ENCODE measurements at places on chromosomes 5 and 9.

DNA sequence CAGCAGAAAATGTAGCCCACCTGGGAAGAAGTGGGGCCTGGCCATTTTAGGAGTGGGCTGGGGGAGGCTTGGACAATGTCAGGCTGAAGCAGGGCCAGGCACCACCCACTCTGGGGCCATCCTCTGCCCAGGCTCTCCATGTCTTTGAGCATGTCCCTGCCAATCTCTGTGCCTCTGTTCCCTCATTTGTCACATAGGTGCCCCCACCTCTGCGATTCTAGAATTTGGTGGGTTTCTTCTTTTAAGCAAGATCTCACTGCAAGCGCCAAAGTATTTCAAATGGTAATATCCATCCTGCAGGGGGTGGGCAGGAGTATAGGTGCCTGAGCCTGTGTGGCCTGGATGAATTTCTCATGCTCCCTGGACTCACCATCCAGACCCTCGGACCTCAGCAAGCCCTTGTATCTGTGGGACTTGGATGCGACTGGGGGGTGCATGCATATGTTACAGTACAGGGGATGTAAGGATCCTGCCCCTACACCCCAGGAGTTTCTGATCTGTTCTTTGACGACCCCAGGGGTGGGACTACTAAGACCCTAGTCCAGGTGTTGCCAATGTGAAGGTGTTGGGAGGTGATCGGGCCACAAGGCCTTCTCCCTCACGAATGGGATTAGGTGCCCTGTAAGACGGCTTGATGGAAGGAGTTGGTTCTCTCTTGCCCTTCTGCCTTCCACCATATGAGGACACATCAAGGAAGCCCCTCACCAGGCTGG, 4.3 kb downstream of the CD74 start:
- DNase-seq = no peak

GRCh38 chr5:71778678-71779276, 59.7 kb downstream of the CARTPT start:
- DNase-seq = no peak

DNA sequence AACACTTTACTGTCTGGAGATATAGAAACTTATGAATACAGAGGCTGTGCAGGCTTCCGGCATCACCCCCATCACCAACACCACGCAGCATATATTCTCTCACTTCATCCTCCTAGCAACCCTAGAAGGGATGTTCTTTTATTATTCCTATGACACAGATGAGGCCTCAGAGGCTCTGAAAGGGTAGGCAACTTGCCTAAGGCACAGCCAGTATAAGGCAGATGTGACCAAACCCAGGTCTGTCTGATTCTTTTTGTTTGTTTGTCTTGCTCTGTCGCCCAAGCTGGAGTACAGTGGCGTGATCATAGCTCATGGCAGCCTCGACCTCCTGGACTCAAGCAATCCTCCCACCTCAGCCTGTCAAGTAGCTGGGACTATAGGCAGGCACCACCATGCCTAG, 22.8 kb upstream of the CORO2A start:
- DNase-seq = no peak

- no peak for DNase-seq
Observed at GRCh38 chr9:21558615-21559401, 76.7 kb upstream of the IFNE start.

- DNase-seq = no peak
Observed at GRCh38 chr5:180649297-180650039, at the start of gene FLT4. FLT4 (minus strand) TSS chr5:180649600; CDS start chr5:180649545, 55 bp downstream.

DNA sequence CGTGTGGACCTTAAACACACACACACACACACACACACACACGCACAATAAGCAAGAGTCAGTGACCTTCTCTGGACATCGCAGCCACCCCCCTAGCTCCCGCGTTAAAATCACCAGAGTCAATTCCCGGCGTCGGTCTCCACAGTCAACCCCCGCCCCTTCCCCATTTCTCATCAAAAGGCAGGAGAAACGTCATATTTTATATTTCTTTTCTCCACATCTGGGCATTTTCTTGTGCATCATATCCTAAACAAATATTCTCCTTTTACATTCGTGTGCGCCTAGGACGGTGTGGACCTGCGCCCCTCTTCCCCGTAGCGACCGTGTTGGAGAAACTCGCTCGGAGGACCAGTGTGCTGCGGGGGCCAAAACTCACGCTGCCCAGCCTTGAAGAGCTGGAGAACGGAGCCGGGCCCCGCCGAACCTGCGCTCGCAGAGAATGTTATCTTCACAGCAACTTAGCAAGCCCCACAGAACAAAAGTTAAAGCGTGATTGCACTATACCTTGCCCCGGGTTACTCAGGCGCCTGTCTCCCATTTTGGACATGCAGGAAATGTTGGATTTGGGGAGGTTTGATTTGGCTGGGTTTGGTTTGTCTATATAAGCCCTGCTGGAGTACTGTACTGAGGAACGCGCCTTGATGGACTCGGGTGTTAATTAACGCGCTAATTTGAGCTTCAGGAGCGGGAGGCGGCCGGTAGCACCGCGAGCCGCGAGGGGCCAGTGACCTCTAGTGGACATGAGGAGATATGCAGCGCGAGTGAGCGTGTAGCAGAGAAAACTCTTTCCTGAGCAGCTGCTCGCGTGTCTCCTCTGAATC, 192.4 kb downstream of the MEF2C start:
- DNase-seq = peak; percentile 59

GRCh38 chr9:109487247-109487646, 10.9 kb downstream of the PTPN3 start:
- no peak for DNase-seq

DNA sequence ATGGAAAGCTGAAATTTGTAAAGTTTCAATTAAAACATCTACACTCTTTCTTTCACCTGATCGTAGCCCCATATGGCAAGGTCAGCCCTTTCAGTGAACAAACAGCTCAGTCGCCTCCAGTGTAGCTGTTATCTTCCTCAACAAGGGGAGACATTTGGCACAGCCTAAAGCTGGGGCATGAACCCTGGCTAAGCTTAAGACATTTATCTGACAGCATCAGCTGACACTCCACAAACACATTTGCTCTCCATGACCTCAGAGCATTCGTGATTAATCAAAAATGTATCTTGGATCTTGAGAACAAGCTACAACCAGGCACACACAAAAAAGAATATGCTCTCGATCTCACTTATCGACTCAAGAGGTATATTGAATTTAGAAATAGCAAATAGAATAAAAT, 67.3 kb downstream of the POU5F2 start:
- no peak for DNase-seq

- no peak for DNase-seq
Observed at GRCh38 chr5:179123491-179124272, 63.5 kb downstream of the ZNF354C start.

GRCh38 chr5:132064738-132065331, 4.4 kb downstream of the IL3 start:
- peak; percentile 58 for DNase-seq

DNA sequence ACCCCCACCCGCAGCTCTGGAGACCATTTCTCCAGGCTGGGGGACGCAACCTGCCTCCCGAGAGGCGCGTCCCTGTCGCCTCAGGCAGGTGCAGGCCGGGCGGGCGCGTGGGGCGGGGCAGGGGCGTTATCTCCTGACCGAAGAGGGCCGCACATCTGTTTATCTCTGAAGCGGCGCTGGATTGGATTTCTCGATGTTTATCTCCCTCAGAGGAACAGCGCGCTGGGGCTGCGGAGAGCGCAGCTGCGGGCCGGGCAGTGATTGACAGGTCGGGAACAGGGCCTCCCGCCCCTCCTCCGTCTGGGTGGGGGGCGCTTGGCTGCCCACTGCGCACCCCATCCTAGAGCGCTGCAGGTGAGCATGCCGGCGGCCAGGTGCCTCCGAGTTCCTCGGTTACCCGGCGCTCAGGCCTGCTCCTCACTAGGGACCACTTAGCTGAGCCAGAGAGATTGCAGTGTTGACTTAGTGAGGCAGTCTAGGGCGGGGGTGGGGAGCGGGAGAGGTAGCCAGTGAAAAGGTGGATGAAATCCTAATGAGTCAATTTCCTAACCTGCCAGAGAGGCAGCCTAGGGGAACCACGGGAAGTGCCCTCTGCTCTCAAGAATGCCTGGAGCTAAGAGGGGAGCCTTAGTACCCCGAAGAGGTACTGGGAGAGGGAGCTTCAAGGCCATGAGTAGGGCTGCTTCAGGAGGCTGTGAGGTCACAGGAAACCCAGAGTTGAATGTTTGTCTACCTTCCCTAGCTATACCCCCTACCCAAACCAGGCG, 39.6 kb upstream of the TIFAB start:
- DNase-seq = no peak

DNA sequence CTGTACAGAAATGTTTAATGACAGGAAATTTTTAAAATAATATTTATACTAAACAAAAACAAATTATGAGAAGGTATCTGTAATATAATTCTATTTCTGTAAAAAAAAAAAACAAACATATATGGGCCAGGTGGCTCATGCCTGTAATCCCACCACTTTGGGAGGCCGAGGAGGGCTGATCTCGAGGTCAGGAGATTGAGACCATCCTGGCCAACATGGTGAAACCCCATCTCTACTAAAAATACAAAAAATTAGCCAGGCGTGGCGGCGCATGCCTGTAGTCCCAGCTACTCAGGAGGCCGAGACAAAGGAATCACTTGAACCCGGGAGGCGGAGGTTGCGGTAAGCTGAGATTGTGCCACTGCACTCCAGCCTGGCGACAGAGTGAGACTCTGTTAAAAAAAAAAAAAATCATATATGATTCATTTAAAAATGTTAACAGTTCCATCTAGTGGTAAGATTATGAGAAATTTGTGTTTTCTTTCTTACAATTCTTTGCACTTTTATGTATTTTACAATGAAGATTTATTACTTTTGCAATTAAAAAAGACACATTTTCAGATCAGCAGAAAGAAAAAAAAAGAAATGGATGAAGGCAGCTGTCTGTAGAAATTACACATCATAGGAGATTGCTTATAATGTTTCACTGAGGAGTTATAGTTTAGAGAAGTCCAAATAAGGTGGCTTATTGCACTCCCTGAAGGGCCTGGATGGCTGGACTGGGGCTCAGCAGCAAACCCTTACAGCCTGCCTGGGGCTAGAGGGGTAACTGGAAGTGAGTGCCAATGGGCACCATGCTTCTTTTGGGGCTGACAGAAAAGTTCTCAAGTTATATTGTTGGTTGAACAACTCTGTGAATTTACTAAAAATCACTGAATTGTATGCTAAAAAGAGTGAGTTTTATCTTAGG, 20.3 kb downstream of the C9orf153 start:
- DNase-seq = no peak

GRCh38 chr5:139565411-139566305, 4.5 kb downstream of the UBE2D2 start:
- peak; percentile 45 for DNase-seq

- no peak for DNase-seq
Observed at GRCh38 chr5:150481972-150482406, 25.9 kb upstream of the NDST1 start.

DNA sequence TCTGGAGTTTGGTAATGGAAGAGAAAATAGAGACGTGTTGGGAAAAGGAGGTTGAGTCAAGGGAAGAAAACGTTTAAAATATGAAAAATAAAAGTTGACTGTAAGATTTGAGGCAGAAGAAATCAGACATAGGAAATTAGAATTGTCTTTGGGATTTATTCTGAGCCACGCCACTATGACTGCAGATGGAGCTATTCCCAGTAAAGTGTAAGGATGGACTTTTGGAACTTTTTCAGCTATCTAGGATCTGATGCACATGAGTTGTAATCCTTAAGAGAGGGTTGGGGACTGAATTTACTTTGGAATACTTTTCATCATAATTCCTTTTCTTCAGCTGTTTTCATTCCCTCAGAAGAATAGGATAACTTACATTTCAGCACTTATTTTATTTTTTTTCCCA, 336.7 kb downstream of the FAM170A start:
- no peak for DNase-seq

DNA sequence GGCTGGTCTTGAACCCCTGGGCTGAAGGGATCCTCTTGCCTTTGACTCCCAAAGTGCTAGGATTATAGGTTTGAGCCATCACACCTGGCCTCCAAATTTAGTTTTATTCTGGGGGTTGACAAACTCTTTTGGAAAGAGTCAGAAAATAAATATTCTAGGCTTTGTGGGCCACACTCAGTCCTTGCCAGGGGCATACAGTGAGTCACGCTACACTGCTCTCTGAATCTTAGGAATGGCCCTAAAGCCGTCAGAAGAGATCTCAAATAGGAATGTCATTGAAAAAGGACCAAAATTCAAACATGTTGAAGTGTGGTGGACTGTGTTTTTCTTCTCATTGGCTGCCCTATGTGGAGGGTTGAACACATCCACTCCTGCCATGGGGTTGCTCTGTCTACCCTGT, 127.7 kb upstream of the BASP1 start:
- DNase-seq = no peak

GRCh38 chr9:126533926-126534310, 79.8 kb upstream of the LMX1B start:
- DNase-seq = no peak

- no peak for DNase-seq
Observed at GRCh38 chr9:79670269-79670961, 98.7 kb downstream of the TLE4 start.

GRCh38 chr5:140398379-140398811, 3.2 kb upstream of the ANKHD1 start:
- DNase-seq = no peak

- no peak for DNase-seq
Observed at GRCh38 chr5:45639040-45639439, 57.1 kb downstream of the HCN1 start.

DNA sequence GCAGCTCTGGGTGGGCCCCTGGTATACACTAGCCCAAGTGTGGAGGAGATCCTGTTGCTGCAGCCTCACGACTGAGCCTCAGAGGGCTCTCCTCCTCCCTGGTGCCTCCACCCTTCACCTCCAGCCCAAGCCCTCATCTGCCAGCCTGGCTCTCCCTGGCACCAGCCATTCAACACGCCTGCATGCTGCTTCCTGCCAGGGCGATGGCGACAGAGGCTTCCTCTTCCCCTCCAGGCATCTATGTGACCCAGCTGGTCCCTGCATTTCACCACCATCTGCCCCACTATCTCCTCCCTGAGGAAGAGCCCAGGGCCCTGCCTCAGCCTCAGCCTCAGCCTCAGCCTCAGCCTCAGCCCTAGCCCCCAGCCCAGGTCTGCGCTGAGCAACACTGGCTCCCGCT, 54.8 kb upstream of the ANGPTL2 start:
- no peak for DNase-seq

DNA sequence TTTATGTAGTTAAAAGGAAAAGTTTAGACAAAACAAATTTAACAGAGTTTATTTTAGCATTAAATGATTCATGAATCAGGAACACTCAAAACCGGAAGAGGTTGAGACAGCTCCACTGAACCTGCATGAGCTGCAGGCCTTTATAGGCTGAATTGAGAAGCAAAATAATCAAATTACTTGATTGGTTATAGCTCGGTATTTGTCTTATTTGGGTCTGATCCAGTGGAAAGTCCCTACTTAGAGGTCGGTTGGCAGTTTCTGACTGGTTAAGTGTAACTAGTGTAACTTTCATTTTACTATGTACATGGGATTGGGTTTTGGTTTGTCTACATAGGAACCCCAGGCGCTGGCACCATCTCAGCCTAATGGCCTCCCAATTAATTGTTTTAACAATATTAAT, 74.1 kb upstream of the PIK3R1 start:
- no peak for DNase-seq

DNA sequence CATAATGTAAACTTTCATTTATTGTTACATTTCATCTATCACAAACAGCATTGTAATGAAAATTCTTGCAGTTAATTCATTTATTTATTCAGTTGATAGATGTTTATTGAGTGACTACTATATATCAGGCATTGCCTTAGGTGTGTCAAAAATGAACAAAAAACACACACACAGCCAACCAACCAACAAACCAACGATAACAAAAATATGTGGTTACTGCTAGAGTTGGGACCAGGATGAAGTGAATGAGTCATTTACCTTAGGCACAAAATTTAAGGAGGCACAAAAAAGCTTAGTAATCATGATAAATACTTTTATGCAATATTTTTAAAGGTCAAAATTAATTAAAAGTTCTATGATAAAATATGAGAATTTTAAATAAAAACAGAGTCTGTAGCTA, 223.4 kb downstream of the CSNK1G3 start:
- DNase-seq = no peak

- no peak for DNase-seq
Observed at GRCh38 chr5:88377705-88378656, 109.3 kb upstream of the TMEM161B start.
